K562 (cell line): ENCODE measurements at places on chromosomes 7 and 10.

GRCh38 chr7:80918399-80918798, 452 bp downstream of the SEMA3C start:
- DNase-seq: no peak

- no peak for DNase-seq
Observed at GRCh38 chr10:114576132-114576487, 82.0 kb downstream of the ABLIM1 start.

GRCh38 chr7:128431221-128431620, 21.4 kb upstream of the IMPDH1 start:
- DNase-seq: peak; percentile 27

- no peak for DNase-seq
Observed at GRCh38 chr7:71682841-71683781, 551.2 kb downstream of the GALNT17 start.

- DNase-seq: no peak
Observed at GRCh38 chr7:55521917-55522902, 50.1 kb downstream of the VOPP1 start.

DNA sequence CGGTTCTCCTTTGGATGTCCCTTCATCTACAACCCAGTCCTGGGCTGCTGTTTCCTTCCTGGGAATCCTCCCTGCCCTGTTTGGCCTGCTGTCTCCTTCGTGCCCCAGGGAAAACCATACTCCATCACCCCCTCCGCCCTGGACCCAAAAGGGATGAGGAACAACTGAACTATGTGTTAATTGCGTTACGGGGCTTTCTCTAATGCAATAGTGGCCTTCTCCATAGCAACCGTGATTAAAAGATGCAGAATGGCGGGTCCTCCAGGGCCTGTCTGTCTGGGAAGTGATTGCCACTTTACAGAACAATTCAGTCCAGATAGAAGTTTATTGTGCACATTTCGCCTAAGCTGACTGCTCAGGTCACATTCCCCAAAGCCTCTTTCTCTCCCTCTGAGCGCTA, 112.0 kb upstream of the FGFR2 start:
- DNase-seq: no peak

DNA sequence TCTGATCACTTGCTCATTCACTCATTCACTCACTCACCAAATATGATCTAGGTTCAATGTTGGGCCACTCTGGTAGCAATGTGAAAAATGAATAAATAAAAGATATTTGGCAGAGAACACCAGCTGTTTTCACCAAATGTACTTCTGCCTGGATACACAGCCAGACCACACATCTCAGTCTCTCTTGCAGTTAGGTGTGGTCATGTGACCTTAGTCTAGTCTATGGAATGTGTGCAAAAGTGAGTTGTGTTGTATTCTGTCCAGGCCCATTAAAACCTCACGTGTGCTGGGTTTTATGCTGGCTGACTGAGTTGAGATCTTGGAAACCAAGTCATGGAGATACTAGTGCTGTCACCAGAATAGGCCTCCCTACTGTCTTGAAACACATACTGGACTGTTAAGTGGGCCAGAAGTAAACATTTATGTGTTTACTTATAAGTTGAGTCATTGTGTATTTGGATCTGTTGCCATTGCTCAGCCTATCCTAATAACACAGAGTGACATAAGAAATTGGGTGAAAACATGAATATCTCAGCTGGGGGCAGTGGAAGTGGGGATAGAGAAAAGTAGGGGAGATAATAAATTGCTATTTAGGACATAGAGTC, 145.5 kb downstream of the PTEN start:
- DNase-seq: no peak

GRCh38 chr10:109070492-109070891, 852.8 kb downstream of the XPNPEP1 start:
- no peak for DNase-seq

DNA sequence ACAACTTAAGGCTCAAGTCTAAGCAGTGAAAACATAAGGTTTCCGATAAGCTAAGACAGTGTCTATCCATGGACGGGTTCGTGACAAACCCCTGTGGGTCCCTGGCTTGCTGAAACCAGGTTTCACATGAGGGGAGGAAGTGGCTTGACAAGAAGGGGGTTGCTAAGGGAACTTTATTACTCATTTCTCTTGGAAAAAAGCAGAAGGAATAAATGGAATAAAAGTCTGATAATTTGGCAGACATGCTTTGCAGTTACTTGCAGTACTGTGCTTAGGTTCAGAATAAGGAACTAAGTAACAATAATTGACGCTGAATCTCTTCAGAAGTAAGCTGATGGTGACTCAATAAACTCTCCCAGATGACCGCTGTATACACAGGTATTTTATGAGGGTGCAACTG, 34.7 kb downstream of the RBM17 start:
- DNase-seq: no peak

- no peak for DNase-seq
Observed at GRCh38 chr7:85773116-85773728, 586.4 kb upstream of the SEMA3D start.

DNA sequence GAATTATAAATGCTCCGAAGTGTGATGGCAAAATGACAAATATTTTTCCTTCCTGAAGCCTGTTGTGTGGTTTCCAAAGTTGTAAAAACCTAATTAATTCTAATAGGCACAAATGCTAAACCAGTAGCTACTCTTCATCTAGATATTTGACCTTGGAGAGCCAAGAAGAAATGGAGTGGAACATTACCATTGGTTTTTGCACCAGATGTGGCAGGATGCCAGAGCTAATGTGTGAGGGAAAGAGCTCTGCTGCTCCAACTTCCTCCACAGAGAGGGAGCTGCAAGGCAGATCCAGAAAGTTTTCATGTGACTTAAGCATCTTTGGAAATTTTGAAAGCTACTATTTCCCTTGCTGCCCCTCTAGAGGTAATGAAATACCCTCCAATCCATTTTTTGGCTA, 65.1 kb upstream of the HPS1 start:
- no peak for DNase-seq

- no peak for DNase-seq
Observed at GRCh38 chr10:91415816-91416215, 5.7 kb downstream of the HECTD2 start.

GRCh38 chr10:103040418-103040817, 122.3 kb downstream of the CNNM2 start:
- peak; percentile 74 for DNase-seq

DNA sequence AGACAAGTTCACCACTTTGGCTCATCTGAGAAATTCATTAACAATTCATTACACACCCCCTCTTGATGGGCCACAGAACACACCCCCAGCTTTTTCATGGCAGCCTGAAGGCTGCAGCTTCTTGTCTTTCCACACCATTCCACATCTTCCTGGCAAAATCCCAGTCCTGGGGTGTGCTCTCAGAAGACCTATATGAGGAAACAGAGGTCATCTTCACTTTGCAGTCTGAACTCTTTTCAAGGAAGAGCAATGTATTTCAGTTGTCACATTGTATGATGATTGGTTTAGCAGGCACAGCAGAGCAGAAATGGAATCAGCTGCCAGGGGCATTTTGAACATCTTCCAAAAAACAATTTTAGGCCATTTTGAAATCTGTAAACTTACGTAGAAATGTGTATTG, 7.8 kb upstream of the LRRC27 start:
- no peak for DNase-seq

DNA sequence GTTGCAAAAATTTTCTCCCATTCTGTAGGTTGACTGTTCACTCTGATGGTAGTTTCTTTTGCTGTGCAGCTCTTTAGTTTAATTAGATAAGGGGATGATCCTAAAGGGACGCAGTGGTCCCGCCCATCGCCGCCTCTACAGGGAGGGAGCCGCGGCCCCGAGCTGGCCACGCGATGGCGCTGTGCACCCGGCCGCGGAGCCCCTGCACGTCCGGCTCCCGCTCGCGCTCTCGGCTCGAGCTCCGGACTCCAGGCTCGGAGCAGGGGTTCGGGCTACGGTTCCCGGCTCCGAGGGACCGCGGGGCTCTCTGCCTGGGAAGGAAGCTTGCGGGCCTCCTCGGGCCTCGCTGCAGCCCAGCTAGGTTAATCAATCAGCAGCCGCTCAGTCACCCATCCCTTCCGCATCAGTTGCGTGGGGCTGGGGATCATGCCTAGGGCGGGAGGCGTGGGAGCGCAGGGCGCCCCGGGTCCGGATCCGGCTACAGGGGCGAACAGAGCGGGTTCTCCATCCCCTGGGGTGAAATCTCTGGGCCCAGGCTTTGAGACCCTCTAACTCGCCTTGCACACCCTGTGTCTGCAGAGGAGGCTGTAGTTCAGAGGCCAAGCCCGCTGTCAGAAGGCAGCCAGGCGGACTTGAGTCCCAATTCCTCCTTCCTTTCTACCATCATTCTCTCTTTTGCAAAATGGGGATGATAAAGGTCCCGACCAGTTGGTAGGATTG, 97.9 kb downstream of the WDR11 start:
- DNase-seq: peak; percentile 62

GRCh38 chr10:75648854-75649253, 217.4 kb downstream of the LRMDA start:
- no peak for DNase-seq

DNA sequence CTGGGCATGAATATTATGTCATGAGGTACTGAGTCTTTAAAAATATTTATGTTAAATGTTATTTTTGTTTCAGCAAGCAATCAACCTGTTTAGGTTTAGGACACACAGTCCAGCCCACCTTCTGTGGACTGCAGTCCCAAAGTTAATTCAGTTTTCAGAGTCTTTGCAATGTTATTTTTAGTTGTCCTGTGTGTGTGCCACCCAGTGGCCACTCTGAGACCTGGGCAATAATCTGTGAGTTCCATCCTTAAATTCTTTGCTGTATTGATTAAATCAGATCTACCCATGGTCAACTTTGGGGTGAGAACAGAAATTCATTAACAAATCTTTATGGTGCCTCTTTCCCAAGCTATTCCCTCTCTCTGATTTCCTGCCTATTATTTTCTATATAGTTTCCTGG, 415.1 kb downstream of the CCSER2 start:
- no peak for DNase-seq

GRCh38 chr7:90250601-90251303, 5.8 kb downstream of the CFAP69 start:
- DNase-seq: no peak

DNA sequence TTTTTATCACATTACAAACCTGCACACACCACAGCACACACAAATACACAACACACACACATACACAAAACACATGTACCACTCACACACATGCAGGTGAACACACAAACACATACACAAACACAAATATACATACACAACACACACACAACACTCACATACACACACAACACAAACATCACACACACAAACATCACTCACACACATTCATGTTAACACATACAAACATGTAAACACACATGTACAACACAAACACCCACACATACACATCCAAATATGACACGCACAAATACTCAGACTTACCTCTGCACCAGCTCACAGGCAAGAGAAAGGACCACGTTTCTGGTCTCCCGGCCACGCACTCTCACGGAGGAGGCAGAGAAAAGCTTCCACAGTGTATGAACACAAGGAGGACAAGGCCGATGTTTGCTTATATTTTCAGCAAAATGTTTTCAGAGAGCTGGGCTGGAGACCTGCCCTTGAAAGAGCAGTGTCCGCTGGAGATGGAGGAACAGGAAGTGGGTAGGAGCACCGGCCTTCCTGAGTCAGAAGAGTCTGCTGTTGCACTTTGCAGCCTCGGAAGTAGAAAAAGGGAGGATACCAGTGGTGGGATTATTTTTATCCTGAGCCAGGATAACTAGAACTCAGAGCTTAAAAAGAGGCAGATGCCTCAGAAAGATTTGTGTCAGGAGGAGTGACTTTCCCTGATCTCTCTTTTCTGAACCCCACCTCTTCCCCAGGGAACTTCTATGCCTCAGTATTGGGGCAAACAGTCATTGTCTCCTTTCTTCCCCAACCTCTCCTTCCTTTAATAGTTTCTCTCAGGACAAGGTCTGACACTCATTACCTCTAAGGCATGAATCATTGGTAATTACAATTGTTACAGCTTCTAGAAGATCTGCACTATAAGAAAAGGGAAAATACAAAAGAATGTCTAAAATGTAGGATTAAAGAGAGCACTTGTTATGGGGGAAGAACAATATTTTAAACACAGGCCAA, at the start of gene GIMAP6:
Gene GIMAP6, minus strand, starts transcription at position 520 of the 999 bp plus-strand sequence. CDS start 2,243 bp downstream, outside the sequence.
- no peak for DNase-seq

DNA sequence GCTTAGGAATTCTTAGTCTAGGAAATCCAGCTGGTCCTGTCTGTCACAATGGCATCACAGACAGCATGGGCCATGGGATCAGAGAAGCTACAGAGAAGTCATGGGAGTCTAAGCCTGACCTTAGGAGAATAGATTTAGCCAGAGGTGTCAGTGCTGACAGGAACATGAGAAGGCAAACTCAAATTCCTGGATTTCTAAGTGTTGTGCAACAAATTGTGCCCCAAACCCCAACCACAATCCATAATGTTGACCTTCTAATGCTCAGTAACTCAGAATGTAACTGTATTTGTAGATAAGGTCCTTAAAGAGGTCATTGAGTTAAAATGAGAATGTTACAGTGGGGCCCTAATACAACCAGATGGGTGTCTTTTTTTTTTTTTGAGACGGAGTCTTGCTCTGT, 95.9 kb upstream of the RHOBTB1 start:
- DNase-seq: no peak

- DNase-seq: no peak
Observed at GRCh38 chr7:111011520-111011919, 79.4 kb upstream of the LRRN3 start.

- DNase-seq: peak; percentile 8
Observed at GRCh38 chr7:70436790-70437350, 695.1 kb upstream of the GALNT17 start.

- DNase-seq: no peak
Observed at GRCh38 chr10:119302172-119302571, 94.8 kb downstream of the GRK5 start.

- DNase-seq: no peak
Observed at GRCh38 chr10:78176320-78177317, 143.0 kb downstream of the RPS24 start.

GRCh38 chr10:121425623-121426022, 172.6 kb downstream of the FGFR2 start:
- DNase-seq: no peak

DNA sequence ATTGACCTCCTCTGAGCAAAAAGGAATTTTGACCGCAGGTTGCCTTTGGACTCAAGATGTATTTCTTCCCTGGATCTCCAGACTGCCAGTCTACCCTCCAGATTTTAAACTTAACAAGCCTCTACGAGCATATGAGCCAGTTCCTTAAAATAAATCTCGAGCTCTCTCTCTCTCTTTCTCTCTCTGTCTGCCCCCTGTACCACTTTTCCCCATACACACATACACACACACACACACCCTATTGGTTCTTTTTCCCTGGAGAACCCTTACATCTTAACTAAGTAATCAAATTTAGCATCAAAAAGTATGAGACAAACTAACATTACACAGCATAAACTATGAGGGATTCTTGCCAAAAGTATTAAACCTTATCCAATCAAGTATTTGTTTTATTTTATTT, 11.4 kb downstream of the BCAP29 start:
- DNase-seq: no peak

DNA sequence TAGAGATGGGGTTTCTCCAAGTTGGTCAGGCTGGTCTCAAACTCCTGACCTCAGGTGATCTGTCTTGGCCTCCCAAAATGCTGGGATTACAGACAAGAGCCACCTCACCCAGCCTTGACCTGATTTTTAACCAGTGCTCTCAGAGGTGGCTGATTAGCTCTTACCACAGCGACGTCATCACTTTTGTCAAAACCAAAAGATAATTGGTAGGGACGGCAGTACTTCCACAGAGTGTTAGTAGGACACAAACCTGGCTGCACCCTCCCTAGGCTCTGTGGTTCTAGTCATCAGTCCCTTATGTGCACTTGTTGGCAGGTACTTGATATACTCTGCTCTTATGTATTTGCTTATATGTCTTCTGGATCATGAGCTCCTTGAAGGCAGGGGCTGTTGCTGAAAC, 74.0 kb downstream of the GPR141 start:
- DNase-seq: no peak

GRCh38 chr7:36916116-36916515, 191.8 kb upstream of the AOAH start:
- no peak for DNase-seq

- no peak for DNase-seq
Observed at GRCh38 chr10:115854740-115855435, 418.1 kb downstream of the GFRA1 start.
